ENCODE measurements at places on chromosomes 6 and 20. TPM values are rescaled to one million over a fixed set of nuclear protein-coding genes. Genes with fewer than 3 reads are reported as not detected.

The FAM209B gene
- 0.71 TPM for total RNA-seq

The PLCB4 gene
- total RNA-seq, result 3.1 TPM

The PI3 gene
- 10.8 TPM for total RNA-seq

The SERINC1 gene
- total RNA-seq, result 70.4 TPM

The OR2B6 gene
- total RNA-seq, result not detected

The TLDC2 gene
- total RNA-seq, result not detected

The PTGIS gene
- not detected for total RNA-seq

The JAG1 gene
- 236 TPM for total RNA-seq

The MICB gene
- 37.6 TPM for total RNA-seq

The CLVS2 gene
- total RNA-seq, result not detected

The MAS1 gene
- not detected for total RNA-seq

The SPACA1 gene
- total RNA-seq, result not detected

The PDE7B gene
- total RNA-seq, result not detected

The PDE10A gene
- total RNA-seq, result not detected

The KIAA0408 gene
- total RNA-seq, result not detected

The SPTLC3 gene
- 7.8 TPM for total RNA-seq

The FNDC1 gene
- 0.03 TPM for total RNA-seq

The SRMS gene
- 0.11 TPM for total RNA-seq

The DEFB124 gene
- not detected for total RNA-seq

The UST gene
- 13.3 TPM for total RNA-seq

The TNF gene
- total RNA-seq, result 10.5 TPM

The OGFRL1 gene
- 13.6 TPM for total RNA-seq

The PCNA gene
- 222 TPM for total RNA-seq

The HEY2 gene
- total RNA-seq, result not detected

The VSTM2L gene
- total RNA-seq, result 0.14 TPM

The SLA2 gene
- not detected for total RNA-seq

The TTK gene
- total RNA-seq, result 38.8 TPM

The MCUR1 gene
- 17.0 TPM for total RNA-seq

The EYS gene
- total RNA-seq, result 0.07 TPM

The LST1 gene
- total RNA-seq, result 0.34 TPM

The EDN1 gene
- total RNA-seq, result 39.6 TPM

The HRH3 gene
- not detected for total RNA-seq

The MTFR2 gene
- total RNA-seq, result 8.1 TPM

The SLC17A2 gene
- not detected for total RNA-seq

The LY6G6C gene
- total RNA-seq, result not detected

The NOL4L gene
- total RNA-seq, result 1.7 TPM

The PNLDC1 gene
- total RNA-seq, result 0.07 TPM

The GRM1 gene
- not detected for total RNA-seq

The MYT1 gene
- not detected for total RNA-seq

The ZSCAN23 gene
- 1.1 TPM for total RNA-seq

The ZNF184 gene
- 4.9 TPM for total RNA-seq

The SYCP2L gene
- total RNA-seq, result 0.92 TPM

The C6orf118 gene
- not detected for total RNA-seq
